ENCODE measurements at places on chromosomes 7 and 10.

DNA sequence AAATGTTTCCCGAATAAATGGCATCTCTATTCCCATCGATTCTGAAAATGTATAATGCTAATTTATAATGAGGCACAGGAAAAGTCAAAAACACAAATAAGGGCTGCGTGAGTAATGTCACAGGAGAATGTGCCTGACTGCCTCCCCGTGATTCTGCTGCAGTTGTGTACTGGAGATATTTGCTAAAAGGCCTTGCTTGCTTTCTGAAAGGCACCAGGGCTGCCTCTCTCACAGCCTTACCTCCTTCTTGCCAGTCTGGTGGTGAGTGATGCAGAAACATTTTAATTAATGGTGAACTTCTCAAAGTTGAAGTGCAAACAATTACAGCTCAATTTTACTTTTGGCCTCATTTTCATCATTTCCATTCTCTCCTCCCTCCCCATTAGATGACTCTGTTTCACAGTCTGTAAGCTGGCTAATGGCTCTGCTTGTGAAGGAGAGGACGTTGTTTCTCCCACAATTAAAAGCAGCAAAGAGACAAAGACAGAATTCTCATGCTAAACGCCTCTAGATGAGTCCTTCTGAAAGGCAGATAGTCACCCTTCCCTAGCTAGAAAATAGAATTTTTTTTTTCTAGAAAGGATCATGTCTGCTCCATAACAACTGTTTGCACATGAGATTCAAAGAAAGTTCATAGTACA is 377.6 kb downstream of the MDFIC start:
- DNase-seq, result no peak

DNA sequence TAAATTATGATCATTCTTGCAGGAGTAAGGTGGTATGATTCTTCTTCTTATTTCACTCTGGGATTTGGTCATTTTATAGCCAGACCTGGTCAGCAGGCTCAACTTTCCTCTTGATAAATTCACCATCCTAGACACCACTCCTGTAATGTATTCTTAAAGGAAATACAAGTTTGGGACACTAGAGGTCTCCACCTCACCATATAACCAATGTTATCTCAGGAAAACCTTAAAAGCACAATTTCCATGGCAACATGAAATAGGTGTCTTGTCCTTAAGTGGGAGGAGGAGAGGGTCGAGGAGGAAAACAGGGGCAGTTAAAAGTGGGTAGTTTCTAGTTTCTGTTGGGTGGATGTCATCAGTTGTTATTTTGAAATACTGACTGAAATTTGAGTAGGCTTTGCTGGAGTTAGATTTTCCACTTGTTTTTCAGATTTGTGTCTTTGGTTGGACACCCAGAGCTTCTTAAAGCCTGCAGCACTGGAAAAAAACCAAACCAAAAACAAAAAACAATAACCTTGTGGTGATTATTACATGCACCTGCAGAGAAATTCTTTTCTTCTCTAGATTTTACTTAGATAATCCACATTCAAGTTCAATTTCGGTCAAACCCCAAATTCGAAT is 163.1 kb downstream of the PRKCQ start:
- no peak for DNase-seq

DNA sequence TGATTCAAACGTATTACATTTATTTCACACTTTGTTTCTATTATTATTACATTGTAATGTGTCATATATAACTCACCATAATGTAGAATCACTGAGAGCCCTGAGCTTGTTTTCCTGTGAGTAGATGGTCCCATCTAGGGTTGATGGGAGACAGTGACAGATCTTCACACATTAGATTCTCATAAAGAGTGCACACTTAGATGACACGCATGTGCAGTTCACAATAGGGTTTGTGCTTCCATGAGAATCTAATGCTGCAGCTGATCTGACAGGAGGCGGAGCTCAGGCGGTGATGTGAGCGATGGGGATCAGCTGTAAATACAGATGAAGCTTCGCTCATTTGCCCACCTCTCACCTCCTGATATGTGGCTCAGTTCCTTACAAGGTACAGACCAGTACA is 36.1 kb downstream of the BMPER start:
- no peak for DNase-seq

GRCh38 chr7:2644562-2645273 is 12.9 kb downstream of the TTYH3 start:
- DNase-seq, result no peak

- no peak for DNase-seq
These were observed 509 bp upstream of the OR2F1 start for GRCh38 chr7:143954135-143954534.

DNA sequence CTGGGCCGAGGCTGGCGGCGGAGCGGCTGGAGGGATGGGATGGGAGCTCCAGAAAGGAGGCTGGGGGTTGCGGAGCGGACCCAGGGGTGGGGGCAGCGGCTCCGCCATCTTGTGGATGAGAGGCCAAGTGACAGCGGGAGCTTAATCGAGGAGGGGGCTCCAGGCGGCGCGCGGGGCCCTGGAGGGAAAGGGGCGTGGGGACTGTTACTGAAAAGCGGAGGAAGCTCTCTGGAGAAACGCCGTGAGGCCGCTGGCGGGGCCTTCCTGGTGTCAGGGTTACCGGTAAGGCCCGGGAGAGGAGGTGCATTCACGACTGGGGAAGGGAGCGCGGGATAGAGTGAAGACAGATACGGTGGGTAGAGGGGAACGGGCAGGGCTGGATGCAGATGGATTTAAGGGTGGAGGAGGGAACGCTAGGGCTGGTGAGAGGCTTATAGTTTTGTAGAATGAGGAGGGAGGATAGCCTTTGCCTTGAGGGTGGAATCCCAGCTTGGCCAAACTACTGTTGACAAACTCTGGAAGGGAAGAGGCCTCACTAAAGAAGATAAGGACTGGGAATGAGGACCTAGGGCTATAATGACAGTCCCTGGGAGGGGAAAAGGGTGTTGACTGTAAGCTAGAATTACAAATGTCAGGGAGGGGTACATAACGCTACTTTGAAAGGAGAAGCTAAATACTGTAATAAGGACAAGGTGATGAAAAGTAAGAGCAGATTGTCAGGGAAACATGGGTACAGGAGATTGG is 535 bp downstream of the BTRC start:
- peak; percentile 56 for DNase-seq

GRCh38 chr10:17375936-17376584 is 78.3 kb downstream of the ST8SIA6 start:
- no peak for DNase-seq

- DNase-seq, result no peak
These were observed 1244.8 kb upstream of the SORCS1 start for GRCh38 chr10:108409306-108409705.

DNA sequence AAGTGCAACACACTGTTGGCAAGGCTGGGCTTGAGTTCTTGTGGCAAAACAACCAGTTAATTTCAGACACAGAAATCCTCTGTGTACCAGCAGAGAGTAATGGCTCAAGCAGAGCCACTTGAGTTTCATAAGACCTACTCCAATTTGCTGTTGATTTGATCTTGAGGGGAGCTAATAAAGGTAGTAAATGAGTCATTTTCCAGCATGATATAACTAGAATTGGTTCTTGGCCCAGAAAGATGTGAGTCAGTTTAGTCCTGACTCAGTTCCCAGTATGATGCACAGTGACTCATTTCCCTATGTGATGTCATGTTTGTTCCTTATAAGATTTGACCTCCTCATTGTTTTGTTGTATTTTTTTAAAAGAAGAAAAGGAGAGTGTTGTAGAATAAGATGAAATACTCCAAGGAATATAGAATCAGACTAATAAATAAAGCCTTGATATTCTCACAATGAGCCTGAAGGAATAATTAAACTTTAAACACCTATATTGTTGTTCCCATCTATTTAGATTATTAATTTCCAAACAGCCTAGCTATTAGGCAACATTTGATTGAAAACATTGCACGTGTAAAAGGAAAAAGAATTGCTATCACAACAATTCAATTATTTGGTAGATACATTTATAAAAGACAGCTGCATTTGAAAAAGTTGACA is 186.2 kb downstream of the REEP3 start:
- DNase-seq, result no peak

- DNase-seq, result no peak
These were observed 737 bp downstream of the CNNM2 start for GRCh38 chr10:102918817-102919245.

DNA sequence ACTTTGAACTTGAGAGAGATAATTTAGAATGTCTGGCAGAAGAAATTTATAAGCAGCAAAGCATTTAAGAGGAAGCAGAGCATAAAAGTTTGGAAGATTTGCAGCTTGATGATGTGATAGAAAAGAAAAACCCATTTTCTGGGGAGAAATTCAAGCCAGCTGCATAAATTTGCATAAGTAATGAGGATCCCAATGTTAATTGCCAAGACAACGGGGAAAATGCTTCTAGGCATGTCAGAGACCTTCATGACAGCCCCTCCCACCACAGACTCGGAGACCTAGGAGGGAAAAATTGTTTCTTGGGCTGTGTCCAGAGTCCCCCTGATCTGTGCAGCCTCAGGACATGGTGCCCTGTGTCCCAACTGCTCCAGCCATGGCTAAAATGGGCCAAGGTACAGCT is 263.6 kb upstream of the POT1 start:
- no peak for DNase-seq

- DNase-seq, result no peak
These were observed 127.9 kb upstream of the SEM1 start for GRCh38 chr7:96837593-96837992.

All from nucleus accumbens (tissue), 56 donors.